ENCODE measurements at places on chromosomes 2 and 18.
A peak's percentile ranks its signal among the peaks of the same experiment; 100 is the strongest.

DNA sequence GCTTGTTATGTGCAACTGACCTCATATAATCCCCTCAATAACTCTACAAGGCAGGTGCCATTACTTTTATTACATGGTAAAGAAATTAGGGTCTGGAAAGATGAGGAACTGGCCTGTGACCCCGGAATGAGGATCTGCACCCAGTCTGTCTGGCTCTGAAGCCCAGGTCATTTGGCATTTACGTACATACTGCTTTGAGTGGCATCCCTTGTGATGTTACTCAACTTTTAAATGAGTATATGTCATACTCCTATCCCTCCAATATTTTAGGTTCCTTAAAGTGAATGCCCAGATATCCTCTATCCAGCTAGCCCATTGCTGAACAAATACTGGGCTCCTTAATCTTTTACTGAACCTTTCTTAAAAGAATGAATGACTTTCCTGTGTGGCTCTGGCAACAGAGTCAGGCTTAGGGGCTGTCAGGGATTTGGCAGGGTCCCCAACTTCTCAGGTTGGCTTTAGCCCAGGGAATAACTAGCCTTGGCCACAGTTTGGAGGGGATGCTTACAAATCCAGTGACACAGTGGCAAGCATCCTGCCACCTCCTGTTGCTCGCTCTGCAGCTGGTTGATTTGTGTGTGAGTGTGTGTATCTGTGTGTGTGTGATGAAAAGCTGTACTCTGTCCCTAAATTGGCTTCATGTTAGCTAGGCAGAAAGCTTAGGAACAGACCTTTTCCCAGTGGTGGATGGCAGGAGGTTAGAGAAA is 3.4 kb upstream of the CXCR4 start:
- DNase-seq, result no peak

GRCh38 chr18:2448565-2449151 is 122.6 kb downstream of the METTL4 start:
- peak; percentile 81 for DNase-seq

DNA sequence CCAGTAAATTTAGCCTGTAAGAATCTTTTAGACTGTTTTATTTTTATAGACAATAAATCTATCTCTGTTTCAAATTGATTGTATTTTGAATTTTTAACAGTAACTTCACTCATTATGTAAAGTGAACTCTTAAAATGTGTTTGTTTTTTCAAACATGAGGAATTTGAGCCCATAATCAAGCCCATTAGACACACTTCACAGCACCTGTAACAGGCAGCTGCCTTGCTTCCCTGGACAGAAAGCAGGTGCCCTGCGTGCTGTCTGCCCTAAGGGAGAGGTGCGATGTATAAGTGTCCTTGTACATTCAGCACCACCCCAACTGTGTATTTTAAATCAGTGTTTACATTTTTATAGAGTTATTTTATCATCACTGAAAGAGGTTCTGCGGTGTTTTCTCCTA is 186.5 kb upstream of the TPO start:
- no peak for DNase-seq

GRCh38 chr18:40048886-40049650 is 1906.0 kb upstream of the PIK3C3 start:
- no peak for DNase-seq

- no peak for DNase-seq
These were observed 712.0 kb upstream of the NXPH2 start for GRCh38 chr2:139492131-139492680.

- DNase-seq, result no peak
These were observed 38.0 kb downstream of the SLC4A1AP start for GRCh38 chr2:27701676-27702075.

GRCh38 chr2:37196320-37197195 is at the start of gene CEBPZOS:
TSS of gene CEBPZOS (plus strand) at chr2:37196496. CDS start at chr2:37199705, 3,209 bp downstream.
- DNase-seq, result peak; percentile 92

DNA sequence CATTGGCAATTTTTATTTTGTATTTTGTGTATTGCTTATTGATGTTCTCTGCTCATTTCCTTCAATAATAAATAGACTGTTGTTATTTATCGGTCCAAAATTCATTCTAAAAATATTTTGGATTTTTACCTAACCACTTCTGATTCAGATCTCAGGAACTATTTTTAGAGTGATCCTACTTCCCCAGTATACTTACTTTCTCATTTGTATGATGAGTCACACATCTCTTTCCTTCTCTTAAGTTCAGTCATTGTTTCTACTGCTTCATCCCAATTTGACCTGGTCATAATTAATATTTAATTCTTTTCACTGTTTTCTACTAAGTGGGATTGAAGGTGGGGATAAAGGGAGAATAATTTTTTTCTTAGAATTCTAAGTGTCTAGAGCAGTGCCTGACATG is 75.1 kb downstream of the AGPS start:
- no peak for DNase-seq

DNA sequence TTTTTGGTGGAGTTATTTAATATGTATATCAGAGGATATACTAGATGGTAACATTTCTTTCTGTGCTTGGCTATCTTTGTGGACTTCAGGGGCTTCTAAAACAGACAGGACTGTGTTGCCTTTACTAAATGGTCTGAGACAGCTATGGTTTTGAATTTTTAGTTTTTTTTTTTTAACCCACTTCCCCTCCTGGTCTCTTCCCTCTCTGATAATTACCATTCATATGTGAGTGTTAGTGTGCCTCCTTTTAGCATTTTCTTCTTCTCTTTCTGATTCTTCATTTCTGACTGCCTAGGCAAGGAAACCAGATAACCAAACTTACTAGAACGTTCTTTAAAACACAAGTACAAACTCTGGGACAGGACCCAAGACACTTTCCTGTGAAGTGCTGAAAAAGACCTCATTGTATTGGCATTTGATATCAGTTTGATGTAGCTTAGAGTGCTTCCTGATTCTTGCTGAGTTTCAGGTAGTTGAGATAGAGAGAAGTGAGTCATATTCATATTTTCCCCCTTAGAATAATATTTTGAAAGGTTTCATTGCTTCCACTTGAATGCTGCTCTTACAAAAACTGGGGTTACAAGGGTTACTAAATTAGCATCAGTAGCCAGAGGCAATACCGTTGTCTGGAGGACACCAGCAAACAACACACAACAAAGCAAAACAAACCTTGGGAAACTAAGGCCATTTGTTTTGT is 52.7 kb downstream of the SMAD4 start:
- DNase-seq, result no peak

GRCh38 chr2:44107974-44108373 is 60.7 kb upstream of the PPM1B start:
- no peak for DNase-seq

GRCh38 chr2:1743396-1744150 is 742 bp downstream of the PXDN start:
- DNase-seq, result no peak

DNA sequence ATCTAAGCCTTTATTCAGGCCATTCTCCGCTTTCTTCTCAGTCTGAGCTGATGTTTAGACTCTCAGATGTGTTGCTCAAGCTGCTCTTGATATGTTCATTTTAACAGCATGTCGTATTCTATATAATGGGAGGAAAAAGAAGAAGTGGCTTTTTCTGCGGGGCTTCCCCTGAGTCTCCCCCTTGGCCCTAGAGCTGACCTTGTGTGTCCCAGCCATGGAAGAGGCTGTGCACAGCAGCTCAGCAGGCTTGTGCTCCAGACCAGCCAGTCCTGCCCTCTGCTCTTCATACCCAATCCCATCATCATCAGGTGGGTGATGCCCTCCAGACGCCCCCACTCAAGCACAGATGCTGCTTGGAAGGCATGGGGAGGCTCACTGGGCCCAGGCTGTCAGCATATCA is 155.1 kb upstream of the CELF4 start:
- DNase-seq, result peak; percentile 52

- DNase-seq, result no peak
These were observed at the start of gene SPEG for GRCh38 chr2:219434718-219435525. TSS of gene SPEG (plus strand) at chr2:219434843. CDS start at chr2:219434978, 135 bp downstream.

- peak; percentile 59 for DNase-seq
These were observed 42.9 kb upstream of the EML6 start for GRCh38 chr2:54680397-54681041.

GRCh38 chr2:20175931-20176330 is 49.0 kb downstream of the SDC1 start:
- DNase-seq, result no peak

GRCh38 chr2:188952901-188953300 is 21.3 kb upstream of the COL3A1 start:
- DNase-seq, result no peak

GRCh38 chr2:196949116-196949515 is 22.6 kb upstream of the PGAP1 start:
- DNase-seq, result no peak

DNA sequence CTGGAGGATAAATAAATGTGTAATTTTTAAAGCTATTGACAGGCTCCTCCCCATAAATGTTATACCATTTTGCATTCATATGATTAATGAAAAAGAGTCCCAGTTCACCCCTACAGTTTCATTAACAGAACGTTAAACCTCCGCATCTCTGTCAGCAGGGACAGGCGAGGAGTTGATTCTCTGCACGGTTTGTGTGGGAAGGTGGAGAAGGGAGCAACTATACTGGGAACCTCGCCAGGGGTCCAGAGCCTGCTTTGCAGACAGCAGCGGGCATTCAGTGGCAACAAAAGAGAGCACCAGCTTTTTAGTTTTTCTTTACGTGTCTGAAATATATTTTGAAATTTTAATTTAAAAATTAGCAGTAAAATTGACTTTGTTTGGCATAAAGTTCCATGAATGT is 101.4 kb downstream of the FARSB start:
- no peak for DNase-seq

- no peak for DNase-seq
These were observed 20.5 kb downstream of the CARF start for GRCh38 chr2:202932425-202933138.

- DNase-seq, result no peak
These were observed 286.0 kb upstream of the KYNU start for GRCh38 chr2:142591420-142591819.

DNA sequence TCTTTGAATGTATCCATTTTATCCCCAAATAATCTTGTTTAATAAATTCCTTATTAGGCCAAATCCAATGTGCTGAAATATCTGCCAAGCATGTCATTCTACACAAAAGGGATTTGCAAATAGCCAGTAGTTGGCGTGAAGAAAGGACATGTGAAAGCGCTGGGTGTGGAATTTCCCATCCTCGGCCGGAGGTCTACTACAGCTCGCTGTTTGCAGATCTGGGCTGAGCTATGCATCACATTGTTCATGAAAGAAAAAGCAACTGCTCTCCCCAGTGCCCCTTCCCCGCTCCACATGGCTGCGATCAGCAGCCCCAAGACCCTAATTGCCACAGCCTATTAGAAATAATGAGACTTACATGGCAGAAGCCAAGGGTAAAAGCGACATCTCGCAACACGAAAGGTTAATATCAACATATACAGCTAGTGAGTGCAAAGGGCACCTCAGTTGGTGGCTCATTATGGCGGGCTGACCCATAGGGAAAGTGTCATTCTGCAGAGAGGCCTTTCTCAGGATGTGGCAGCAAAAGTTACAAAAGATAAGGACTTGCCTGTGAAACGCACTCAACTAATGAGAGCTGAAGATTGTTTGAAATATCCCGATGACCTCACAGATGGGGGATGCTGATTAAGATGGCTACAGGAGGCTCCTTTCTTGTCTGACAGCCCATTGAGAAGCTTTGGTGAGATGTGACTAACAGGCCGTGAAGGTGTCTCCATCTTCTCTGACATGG is 126.9 kb upstream of the CYP1B1 start:
- DNase-seq, result peak; percentile 49

- no peak for DNase-seq
These were observed 1399.1 kb upstream of the PIK3C3 start for GRCh38 chr18:40555914-40556313.

DNA sequence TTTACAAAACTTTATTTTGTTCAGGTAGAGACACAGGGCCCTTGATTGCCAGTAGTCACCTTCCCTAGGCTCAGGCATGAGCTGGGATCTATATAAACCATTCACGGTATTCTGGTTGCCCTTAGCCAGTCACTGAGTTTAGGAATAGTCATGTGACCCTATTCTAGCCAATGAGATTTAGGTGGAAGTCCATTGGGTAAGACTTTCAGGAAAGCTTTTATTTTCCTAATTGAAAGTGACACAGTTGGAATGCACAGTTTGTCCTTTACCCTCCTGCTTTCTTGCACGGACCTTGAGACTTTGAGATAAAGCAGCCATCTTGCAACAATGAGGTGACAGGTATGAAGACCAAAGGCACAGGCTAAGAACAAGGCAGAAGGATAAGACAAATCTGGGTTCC is 21.5 kb downstream of the SLC4A5 start:
- DNase-seq, result no peak

GRCh38 chr2:205947621-205948495 is 138.1 kb downstream of the INO80D start:
- peak; percentile 78 for DNase-seq

DNA sequence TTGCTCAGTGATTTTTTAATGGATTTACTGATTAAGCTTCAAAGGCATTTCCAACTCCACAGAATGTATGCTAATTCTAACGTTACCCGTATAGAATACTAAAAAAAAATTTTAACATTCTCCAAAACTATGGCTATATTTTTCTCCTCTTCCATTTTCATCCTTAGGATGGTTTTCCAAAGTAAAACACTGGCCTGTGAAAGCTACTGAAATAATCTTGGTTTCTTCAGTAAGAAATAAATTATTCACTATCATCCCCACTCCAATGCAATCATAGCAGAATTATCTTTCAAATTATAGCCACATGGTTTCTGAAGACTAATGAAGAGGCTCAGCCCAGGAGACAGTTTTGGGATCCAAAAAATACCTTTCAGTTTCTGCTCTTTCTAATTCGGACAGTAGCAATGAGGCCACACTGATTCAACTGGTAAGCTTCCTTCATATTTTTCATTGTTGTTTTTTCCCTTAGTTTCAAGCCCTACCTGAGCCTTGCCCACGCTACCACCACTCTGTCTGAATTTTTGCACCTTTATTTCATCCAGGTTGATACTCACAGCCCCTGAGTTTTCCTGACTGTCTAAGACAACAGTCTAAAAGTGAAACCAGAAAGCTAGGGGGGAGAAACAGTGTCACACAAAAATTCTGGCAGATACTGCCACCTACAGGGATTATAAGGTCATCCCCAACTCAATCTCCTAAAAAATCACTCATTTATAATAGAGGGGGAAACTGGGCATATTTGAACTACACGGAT is 887.9 kb downstream of the NRXN1 start:
- DNase-seq, result peak; percentile 84

DNA sequence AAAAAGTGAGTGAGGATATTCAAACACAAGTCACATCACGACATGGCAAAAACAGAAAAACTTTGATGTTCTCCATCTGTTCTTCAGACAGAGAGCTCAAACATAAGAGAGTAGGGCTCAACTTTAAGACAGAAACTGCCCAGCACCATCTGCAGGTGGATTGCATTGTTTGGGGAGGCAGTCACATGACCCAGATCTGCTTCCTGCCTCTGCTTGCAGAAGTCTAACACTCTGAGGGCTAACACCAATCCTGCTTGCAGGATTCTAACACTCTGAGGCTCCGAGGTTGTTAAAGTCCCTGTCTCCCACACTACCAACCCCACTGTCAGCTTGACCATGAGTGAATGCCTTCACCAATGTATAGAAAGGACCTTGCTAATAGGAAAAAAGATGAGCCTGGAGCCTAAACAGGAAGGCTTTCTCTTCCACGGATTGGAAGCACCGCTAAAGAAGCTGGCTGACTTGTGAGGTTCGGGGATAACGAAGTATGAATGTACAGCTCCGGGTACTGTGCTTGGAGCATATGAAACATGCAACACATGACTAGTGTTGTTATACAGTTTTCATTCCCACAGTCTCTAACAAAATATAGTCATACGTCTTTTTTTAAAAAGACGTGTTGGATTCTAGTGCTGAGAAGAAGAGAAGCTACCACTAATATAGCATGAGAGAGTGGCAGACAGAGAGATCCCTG is 176.6 kb upstream of the CREB1 start:
- DNase-seq, result peak; percentile 62
